Stimulated activated CD4-positive, alpha-beta T cell treated with anti-CD3 and anti-CD28 coated beads, Interleukin-2, amount 100 ng/mL, for 24 hours (primary cell): ENCODE measurements at places on chromosomes 3 and 15.

GRCh38 chr3:30418443-30418842 lies 188.0 kb upstream of the TGFBR2 start:
- no peak for DNase-seq

DNA sequence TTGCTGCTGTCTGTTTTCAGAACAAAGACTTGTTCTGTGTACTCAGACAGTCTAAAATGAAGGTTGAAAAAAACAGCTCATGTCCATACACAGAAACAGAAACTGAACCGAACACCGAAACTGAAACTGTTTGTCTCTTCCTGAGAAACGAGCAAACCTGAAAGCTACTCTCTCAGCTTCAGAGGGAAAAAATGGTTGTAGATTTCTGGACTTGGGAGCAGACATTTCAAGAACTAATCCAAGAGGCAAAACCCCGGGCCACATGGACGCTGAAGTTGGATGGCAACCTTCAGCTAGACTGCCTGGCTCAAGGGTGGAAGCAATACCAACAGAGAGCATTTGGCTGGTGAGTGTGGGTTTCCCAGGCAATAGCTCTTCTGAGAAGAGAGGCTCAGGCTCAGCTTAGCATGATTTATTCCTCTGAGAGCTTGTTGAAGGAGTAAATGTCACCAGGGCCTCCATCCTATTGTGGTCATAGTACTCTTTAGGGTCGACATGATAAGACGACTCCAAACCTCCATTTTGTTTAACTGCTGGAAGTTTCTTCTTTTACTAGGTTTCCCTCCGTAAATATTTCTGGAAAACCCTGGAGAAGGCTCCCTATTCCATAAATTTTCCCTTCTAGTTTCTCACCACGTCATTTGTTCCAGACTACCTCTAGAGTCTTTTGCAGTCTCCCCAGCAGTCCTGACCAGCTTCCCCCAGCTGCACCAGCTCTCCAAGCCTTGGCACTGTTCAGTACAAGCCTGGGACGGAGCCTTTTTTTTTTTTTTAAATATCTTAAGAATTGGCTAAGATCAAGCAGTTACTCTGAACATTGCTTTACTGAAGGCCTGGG lies at the start of gene RTP4:
Gene RTP4, plus strand, starts transcription at position 135 of the 838 bp plus-strand sequence. Its CDS starts 57 bp downstream, at position 192.
- DNase-seq = peak; percentile 28

- DNase-seq = no peak
Measured at GRCh38 chr15:37586976-37587375, 347.5 kb upstream of the TMCO5A start.

- DNase-seq = no peak
Measured at GRCh38 chr15:98651581-98652220, 3.4 kb downstream of the IGF1R start.

DNA sequence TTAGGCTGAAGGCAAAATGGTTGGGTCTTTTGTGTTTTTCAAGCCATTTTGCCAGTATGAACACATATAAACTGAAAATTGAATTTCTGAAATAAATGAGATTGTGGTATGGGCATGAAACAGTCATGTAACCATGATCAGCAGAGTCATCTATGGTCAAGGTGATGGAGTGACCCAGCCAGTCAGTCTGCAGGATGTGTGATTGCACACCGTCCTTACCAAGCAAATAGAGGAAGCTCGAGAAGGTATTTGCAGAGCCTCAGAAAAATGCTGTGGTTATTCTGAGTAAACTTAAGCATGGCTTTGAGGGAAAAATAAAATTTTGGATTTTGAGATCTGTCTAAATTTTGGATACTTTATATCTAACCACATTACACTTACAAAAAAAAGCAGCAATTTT lies 95.9 kb upstream of the RNF7 start:
- no peak for DNase-seq

GRCh38 chr15:78263351-78263781 lies 996 bp upstream of the DNAJA4 start:
- no peak for DNase-seq

GRCh38 chr15:51267051-51267702 lies 71.2 kb downstream of the CYP19A1 start:
- DNase-seq = no peak

- no peak for DNase-seq
Measured at GRCh38 chr15:69704700-69705099, 252.1 kb downstream of the RPLP1 start.

DNA sequence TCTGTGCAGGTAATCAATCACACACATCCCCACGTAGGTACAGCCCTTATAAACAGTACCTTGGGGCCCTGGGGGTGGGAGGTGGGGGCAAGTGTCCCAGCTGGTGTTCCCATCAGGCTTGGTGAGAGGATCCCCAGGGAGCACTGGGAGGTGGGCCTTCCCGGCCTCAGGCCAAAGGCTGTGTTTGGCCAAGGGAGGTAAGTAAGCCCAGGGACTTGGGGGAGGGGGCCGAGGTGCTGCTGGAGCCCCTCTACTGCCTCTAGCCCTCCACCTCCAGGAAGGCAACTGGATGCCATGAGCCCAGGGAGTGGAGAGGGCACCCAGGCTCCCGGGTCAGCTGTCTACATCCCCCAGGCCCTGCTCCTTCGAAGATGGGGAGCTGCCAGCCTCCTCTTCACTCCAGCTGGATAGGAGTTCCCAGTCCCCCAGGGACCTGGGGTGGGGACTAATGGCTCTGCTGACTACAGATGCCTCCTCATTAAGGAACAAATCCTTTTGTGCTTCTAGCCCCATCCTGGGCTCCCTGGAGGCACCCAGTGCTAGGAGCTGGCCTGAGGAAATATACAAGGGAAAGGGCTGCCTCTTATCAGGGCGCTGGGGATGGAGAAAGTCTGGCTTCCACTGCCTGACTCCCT lies 33.1 kb downstream of the RNU5B-1 start:
- no peak for DNase-seq

DNA sequence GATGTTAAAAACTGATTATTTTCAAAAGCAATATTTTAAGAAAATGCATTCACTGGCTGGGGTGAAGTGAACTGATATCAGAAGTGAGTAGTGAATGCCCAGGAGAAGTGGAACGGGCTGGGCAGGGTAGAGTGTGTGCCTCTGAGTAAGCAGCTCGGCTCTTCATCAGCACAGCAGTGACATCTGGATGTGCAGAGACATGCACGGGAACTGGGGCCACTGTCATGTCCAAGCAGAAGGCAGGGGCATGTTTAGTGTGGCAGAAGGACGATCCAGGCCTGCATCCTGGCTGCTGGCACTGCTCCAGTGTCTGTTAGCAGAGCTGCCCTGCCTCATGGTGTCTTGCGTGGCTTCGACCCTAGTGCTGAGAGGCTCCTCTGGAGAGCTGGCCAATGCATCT lies 305.6 kb upstream of the LRRFIP2 start:
- no peak for DNase-seq

DNA sequence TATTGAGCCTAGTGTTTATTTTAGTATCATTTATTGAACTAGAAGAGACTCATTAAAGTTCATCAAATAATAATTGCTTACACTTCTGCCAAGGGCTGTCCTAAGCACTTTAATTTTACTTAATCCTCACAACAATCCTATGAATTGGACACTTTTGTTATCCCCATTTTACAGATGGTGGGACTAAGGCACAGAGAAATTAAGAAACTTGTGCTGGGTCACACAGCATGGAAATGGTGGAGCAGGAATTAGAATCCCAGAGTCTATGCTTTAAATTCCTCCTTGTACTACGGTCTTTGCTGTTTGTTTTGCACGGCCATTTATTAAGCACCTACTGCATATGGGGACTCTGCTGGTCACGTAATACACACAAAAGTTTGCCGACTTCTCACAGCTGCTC lies 7.9 kb downstream of the ATP2B2 start:
- no peak for DNase-seq

DNA sequence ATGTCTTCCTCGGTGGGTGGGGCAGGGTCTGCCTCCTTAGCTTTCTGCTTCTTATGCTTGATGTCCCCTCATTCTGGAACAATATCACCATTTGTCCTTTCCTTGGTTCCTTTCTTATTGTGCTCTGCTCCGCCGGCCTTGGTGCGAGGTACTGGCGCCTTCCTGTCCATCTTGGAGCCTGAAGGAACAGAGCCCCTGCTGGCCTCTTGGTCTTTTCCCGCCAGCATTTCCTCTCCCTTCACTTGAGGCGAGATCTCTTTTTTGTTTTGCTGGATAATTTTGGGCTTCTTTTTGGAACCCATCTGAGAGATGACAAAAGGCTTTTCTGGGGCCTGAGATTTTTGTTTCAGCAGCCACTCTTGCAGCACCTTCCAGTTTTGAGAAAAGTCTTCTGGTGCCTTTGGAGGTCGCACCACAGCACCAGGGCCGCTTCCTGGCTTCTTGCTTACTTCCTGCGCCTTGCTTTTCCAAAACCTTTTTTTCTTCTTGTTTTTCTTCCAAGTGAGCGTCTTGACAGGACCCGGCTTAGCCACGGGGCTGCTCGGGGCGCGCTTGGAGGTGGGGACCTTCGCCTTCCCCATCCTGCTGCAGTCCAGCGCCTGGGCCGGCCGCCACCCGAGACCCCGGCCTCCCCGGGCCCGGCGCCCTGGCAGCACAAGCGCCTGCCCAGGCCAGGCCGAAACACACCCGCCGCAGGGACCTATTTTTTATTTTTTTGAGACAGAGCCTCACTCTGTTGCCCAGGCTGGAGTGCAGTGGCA lies 127.1 kb downstream of the KLF13 start:
- no peak for DNase-seq

- no peak for DNase-seq
Measured at GRCh38 chr3:65168547-65168946, 480.7 kb upstream of the ADAMTS9 start.

- no peak for DNase-seq
Measured at GRCh38 chr3:123159926-123160635, 41.7 kb upstream of the SEC22A start.

GRCh38 chr15:89007989-89008388 lies 80.3 kb upstream of the ABHD2 start:
- DNase-seq = no peak

DNA sequence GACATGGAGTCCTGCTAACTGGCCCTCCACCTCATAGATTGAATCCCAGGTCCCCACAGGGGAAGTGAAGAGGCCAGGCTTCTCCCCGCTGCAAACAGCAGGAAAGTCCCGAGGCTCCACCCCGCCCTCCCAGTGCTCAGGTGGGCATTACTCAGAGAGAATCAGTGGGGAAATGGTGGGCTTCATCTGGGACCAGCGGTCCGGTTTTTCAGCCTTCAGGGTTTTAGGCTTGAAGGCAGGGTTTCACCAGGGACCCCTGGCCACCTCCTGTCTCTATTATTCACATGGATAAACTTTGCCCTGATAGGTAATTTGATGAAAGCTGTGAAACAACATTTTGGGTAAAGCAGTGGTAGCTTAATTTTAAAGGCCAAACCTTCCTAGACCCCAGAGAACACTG lies 31.3 kb downstream of the MKRN3 start:
- DNase-seq = no peak

GRCh38 chr3:134655706-134656105 lies 4.9 kb upstream of the KY start:
- no peak for DNase-seq

- no peak for DNase-seq
Measured at GRCh38 chr3:99466331-99466730, 172.1 kb upstream of the COL8A1 start.

GRCh38 chr3:47473391-47473790 lies 2.4 kb downstream of the SCAP start:
- DNase-seq = no peak

DNA sequence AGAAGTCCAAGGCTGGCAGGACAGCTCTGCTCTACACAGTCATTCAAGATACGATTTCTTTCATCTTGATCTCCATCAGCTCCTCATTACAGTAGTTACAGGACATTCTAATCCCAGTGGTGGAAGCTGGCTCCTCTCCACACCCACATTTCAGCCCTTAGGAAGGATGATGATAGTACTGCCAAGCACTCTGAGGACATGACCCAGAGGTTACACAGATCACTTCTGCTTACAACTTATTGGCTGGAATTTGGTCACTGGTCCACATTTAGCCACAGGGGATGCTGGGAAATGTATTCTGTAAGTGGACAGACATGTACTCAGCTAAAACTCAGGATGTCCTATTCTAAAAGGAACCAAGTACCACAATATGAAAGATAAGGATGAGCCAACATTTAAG lies 77.1 kb downstream of the IQCH start:
- no peak for DNase-seq

DNA sequence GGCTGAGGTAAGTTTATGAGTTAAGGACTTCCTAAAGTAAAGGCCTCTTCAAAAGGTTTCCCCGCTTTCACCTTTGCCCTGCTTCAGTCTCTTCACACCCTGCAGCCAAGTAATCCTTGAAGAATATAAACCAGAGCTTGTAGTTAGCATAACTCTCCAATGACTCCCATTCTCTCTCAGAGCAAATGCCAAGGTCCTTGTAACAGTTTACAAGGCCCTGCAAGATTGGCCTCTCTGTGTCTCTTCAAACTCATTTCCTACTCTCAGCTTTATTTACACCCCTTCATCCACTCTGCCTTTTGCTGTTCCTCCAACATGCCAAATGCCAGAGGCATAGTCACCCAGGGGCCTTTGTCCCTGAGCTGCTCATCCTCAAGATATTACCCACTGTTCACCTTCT lies 60.5 kb upstream of the MME start:
- no peak for DNase-seq

DNA sequence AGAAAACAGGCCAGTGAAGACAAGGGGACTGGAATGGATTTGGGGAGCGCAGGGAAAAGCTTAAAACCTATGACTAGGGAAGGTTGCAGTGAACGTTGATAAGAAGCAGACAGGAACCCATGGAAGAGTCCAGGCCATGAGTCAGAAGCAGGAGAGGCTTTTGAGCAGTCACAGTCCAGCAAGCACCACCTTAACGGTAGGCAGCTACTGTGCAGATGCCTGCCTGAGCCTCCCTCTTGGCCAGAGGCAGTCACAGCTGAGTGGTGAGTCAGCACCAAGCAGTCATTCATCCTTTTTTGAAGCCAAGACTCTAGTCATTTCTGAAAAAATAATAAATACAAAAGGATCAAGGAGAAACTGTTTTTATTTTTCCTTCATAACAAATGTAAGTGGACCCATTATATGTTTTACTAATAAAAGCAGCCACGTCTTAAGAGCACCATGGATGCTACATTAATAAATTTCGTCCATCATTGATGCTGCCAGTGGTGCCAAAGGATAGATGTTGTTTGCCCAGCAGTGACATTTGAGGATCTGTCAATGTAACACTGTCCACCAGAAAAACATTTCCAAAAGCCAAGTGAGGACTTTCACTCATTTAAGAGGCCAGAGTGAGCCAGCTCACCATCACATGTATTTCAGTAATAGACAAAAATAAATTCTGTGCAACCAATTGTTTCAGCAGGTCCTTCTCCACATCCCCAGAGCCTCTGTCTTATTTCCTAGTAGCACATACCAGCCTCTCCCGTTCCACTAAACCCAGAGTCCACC lies 42.1 kb upstream of the ACTC1 start:
- no peak for DNase-seq

GRCh38 chr3:129650256-129650872 lies 43.9 kb upstream of the PLXND1 start:
- DNase-seq = peak; percentile 64

DNA sequence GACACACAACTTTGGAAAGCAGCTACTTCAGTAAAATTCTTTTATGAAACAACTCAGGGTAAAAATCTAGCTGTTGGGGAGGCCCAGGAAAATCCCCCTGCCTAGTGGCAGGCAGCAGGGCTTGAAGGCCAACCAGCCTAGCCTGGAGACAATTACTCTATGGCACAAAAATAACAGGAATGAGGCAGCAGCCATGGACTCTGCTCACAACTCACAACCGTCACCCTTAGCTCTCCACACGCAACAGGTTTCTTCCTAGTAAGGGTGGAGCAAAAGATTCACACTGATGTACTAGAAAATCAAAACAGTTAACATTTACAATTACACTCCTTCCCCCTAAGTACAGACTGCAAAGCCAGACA lies 530 bp upstream of the FBXL22 start:
- no peak for DNase-seq

- DNase-seq = no peak
Measured at GRCh38 chr15:78808550-78808949, 2.7 kb downstream of the ADAMTS7 start.
